G401 (cell line): ENCODE measurements at places on chromosomes 1 and 21. TPM values are rescaled to one million over a fixed set of nuclear protein-coding genes. Genes with fewer than 3 reads are reported as not detected.
A peak's percentile ranks its signal among the peaks of the same experiment; 100 is the strongest.

- DNase-seq, result peak; percentile 32
Observed at GRCh38 chr1:170590921-170591705, 59.1 kb downstream of the GORAB start.

- no peak for DNase-seq
Observed at GRCh38 chr1:169240449-169241232, 127.0 kb downstream of the NME7 start.

DNA sequence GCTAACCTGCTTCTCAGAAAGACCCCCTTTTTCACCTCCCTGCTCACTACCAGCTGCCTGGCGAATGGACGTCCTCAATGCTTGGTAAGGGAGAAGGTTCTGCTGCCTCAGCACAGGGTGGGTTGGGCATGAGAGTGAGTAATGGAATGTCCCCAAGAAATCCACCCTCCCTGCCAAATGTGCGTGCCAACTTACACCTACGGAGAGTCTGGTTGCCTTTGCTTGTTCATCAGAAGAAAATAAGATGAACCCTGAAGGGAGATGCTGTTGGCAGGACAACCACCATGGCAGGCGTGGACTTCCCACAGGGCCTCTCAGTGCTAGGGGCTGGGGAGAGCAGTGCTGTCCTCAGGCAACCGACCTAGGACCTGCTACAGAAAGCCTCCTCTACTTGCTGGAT lies 106.0 kb downstream of the XCL2 start:
- peak; percentile 15 for DNase-seq

DNA sequence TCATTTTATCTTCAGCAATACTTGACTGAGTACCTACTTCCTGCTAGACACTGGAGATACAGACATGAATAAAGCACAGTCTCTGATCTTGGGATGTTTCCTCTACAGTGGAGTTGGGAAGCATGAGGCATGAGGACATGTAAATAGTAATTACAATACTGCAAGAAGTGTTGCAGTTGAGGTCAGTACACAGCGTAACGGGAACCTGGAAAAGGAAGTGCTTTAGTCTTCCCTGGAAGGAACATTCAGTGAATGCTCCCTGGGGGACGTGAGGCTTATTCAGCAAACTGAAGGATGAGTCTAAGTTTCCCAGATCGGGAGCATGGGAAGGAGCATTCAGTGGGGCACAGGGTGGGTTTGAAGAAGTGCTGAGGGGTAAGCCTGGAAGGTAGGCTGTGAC lies 112.4 kb downstream of the PIK3R3 start:
- no peak for DNase-seq

- peak; percentile 75 for DNase-seq
Observed at GRCh38 chr1:232980355-232980978, 30.1 kb downstream of the NTPCR start.

PCAT6 gene
- not detected in 2 replicates for total RNA-seq

DNA sequence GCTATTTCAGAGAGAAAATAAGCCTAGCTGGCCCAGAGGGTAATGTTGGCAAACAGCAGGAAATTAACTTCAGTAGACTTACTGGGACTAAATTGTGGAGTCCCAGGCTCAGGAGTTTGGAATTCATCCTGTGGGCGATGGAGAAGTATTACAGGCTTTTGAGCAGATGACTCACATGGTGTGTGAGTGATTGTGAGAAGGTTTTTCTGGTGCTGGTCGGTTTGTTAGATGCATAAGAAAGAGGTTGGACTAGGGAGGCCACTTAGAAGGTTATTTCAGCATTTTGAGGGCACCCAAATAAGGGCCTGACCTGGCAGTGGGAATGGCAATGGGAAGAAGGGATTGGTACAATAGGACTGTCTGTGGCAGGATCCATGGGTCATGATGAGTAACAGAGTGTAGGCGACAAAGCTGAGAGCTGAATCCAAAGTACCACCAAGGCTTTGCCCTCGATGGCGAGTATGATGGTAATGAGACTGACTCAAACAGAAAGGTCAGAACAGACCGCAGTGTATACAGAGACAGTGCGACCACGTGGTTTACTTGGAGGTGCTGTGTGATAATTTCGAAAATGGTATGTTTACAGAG lies 69.2 kb upstream of the KIF26B start:
- DNase-seq, result no peak

GRCh38 chr1:208069317-208069716 lies 158.4 kb upstream of the CD34 start:
- no peak for DNase-seq

DNA sequence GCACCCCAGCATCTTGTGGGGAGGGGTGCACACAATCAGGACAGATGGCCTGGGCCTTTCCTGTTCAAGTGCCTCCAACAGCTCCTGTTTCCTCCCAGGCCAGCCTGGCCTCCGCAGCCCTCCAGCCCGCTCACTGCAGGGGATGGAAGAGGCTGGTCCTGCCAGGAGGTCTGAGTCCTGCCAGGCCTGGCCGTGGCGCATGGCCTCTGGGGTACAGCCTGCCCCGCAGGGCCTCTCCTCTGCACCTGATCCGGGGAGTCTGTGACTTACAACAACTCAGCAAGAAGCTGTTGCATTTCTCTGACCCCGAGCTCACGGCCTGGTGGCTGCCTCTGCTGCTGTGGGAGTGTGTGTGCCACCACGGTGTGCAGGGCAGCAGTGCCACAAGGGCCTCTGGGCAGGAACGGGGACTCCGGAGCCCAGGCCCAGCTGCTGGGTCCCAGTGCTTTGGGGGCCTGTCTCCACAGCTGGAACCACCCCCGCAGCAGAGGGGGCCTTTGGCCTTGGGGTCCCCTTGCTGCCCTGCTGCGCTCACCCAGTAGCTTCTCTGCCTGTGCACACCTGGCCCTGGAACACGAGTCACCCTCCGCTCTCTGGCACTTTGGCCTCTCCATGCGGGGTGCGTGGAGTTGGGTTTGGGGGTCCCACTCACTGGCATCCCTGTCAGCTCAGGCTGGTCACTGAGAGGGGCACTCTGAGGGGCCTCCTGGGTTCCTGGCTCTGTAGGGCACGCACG lies 17.4 kb upstream of the LRRC3 start:
- DNase-seq, result no peak

SYT14 gene
- total RNA-seq, result 37.5 and 58.0 TPM in 2 replicates

SPRR1A gene
- total RNA-seq, result not detected in 2 replicates

DNA sequence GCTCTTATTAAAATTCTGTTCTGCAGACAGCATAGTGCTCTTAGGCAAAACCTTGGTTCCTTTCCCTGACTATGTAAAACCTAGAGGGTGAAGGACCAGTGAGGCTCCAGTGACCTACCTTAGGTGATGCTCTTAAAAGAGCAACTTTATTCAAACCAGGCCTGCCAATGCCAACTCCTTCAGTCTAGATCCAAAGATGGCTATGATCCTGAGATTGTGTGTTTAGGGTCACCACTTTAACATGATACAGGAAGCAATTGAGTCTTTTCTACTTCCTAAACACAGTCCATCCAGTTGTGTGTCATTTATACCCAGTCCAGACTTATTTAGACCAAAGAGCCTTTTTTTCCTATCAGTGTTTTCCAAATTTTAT lies 10.8 kb downstream of the MCL1 start:
- no peak for DNase-seq

FGGY gene
- 10.2 and 23.4 TPM in 2 replicates for total RNA-seq

GRCh38 chr1:115426231-115426771 lies 88.3 kb upstream of the NGF start:
- DNase-seq, result no peak

DNA sequence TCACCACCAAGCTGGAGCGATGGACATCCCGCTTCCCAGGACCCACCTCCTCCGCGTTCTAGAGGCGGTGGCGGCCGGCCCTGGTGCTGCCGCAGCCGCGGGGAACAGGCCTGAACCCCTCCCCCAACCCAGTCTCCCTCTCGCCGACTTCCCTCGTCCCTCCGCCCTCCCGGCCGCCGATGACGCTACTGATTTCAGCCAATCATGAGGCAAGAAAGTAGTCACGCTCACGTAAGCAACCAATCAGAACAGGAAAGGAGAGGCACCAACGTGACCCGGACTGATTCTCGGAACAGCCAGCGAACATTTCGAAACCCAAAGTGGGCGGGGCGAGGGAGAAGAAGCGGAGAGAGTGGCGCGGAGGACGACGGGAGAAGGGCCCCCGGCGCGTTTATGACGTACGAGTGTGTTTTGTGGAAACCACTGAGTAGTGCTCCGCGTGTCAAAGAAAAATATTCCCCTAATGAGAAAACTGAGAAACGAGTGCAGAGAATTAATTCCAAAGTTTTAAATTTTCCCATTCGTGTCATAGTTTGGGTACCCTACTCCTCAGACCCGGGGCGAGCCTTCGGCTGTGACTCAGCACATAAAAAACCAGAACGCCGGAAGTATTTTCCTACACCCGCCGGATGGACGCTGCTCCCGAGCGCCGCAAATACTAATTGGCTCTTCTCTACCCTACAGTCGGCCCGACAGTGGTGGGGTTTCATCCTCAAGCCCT lies at the start of gene NRDC:
TSS of gene NRDC (minus strand) at position 112 of the 721 bp plus-strand sequence. CDS start 112 bp downstream, outside the sequence.
- peak; percentile 100 for DNase-seq

DNA sequence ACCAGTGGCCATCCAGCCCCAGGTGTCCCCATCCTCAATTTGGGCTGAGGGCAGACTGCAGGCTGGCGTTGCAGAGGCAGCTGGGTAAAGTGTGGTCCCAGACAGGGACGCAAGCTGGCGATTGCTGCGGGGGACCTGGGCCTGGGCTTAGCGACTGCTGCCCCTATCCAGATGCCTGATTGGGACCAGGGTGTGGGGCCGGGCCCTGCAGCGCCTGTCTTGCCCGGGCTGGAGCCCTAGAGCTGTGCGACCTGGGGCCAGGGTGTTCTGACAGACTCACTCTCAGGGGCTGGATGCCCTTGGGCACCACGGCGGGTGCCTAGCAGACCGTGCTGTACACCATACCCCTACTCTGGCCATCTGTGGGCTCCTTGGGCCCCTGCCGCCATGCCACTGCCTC lies 16.2 kb upstream of the FAAP20 start:
- DNase-seq, result no peak

DNA sequence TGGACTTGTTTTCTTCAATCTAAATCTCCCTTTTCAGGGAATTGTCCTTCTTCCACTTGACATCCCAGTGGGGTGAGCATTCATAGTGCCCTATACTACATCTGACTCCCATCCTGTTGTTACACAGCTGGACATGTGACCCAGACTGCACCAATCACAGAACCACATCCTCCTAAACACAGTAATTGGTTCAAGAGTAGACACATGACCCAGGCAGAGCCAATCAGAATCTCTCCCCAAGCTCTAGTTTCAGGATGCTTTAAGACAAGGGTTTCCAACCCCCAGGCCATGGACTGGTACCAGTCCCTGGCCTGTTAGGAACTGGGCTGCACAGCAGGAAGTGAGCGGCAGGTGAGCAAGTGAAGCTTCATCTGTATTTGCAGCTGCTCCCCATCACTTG lies 5.6 kb upstream of the DDOST start:
- no peak for DNase-seq

DNA sequence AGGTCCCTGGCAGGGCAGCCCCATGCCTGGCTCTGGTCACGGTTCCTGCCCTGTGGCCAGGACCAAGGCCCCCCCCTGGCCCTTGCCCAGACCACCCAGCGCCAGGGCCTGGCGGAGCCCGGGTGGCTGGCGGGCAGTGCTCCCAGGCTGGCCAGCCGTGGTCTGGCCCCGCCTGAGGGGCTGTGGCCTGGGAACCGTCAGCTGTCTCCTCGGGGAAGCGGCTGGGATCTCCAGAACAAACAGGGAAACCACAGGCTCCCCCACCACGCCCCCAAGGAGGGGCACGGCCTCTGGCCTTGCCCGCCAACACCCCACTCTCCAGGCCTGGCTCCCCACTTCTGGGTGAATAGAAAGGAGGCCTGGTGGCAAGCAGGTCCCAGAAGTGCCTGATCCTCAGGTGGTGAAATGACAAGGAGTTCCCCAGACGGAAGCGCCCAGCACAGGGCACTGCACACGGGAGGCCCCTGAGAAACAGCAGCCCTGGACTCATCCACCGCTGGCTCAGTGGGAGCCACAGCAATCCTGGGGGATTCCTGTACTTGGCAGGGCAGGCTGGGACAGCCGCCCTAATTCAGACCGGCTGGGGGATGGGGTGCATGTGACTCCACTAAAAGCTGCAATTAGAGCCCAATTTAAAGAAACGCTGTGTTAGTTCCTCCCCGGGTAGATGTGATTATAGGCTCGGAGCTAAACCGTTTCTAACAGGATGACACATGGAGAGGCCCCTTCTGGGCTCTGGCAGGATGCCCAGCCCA lies 78.9 kb downstream of the RAP1GAP start:
- no peak for DNase-seq

CADM3 gene
- not detected in 2 replicates for total RNA-seq

CNKSR1 gene
- not detected in 2 replicates for total RNA-seq

DNA sequence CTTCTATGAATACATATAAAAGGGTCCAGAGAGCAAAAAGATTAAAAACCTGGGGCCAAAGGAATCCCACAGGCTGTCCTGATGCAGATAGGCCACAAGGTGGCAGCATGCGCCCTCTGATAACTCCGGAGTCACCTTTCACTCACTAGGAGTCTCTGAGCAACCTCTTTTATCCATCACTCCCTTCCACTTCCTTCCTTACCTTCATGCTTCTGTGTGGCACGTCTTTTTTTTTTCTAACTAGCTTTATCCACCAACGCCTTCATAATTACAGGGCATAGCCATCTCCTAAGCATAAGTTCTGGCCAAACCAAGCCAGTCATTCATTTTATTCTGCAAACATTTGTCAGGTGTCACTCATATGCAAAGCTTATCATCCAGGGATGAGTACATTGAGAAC lies 3.9 kb upstream of the PGLYRP4 start:
- DNase-seq, result peak; percentile 70

GRCh38 chr1:3656450-3657095 lies 4.3 kb downstream of the TP73 start:
- no peak for DNase-seq

ATAD3B gene
- total RNA-seq, result 73.1 and 102 TPM in 2 replicates
